Stimulated activated CD4-positive, alpha-beta T cell treated with anti-CD3 and anti-CD28 coated beads, Interleukin-15, amount 100 ng/mL, for 1 hour (primary cell): ENCODE measurements at places on chromosomes 2 and 18.

GRCh38 chr2:134086594-134087219 is 167.2 kb upstream of the MGAT5 start:
- no peak for DNase-seq

- DNase-seq: no peak
These were observed 77.4 kb upstream of the OSR1 start for GRCh38 chr2:19435815-19436214.

DNA sequence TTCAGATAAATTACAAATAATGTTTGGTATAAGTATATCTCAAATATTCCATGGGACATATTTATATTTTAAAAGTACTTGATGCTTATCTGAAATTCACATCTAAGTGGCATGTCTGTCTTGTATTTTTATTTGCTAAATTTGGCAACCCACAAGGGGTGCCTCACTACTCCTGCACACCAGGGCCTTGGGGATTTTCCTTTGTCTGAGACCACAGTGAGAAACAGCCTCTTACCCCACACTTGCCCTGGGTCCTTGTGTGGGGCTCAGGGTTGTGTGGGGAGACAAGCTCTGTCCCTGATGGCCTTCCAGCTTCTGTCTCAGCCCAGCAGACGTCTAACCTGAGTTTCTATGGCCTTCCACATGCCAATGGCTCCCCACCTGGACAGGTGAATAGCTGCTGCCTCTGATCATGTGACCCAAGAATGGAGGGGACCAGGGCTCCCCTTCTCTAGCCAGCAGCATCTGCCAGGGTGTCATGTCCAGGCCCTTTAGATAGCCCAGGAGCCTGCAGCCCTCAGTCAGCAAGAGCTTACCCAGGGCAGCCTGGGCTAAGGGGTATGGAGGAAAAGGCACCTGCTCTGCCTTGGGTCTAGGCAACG is 49.5 kb upstream of the MRPL33 start:
- DNase-seq: no peak

- no peak for DNase-seq
These were observed 49.9 kb downstream of the KCNIP3 start for GRCh38 chr2:95346738-95347671.

GRCh38 chr18:27901424-27902226 is 275.3 kb downstream of the CDH2 start:
- DNase-seq: no peak
